CD4-positive, alpha-beta T cell treated with Interleukin-15 for 4 hours (primary cell): ENCODE measurements at places on chromosomes 2 and 18.

DNA sequence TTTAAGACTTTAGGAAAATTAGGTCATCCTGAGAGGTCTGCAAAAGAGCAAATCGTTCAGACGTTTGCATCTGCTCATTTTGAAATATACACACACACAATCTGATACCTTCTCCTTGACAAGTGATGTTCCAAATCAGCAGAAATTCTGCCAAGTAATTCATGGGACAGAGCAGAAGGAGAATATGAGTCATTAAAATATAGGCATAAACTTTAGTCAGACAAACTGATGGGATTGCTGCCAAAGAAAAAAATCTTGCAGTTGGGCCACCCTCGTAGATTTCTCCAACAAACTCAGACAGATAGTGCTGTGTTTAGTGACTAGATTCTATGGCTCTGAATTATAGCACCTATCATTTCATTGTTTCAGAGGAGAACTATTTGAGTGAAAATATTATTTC is 336.3 kb downstream of the NYAP2 start:
- DNase-seq: no peak

DNA sequence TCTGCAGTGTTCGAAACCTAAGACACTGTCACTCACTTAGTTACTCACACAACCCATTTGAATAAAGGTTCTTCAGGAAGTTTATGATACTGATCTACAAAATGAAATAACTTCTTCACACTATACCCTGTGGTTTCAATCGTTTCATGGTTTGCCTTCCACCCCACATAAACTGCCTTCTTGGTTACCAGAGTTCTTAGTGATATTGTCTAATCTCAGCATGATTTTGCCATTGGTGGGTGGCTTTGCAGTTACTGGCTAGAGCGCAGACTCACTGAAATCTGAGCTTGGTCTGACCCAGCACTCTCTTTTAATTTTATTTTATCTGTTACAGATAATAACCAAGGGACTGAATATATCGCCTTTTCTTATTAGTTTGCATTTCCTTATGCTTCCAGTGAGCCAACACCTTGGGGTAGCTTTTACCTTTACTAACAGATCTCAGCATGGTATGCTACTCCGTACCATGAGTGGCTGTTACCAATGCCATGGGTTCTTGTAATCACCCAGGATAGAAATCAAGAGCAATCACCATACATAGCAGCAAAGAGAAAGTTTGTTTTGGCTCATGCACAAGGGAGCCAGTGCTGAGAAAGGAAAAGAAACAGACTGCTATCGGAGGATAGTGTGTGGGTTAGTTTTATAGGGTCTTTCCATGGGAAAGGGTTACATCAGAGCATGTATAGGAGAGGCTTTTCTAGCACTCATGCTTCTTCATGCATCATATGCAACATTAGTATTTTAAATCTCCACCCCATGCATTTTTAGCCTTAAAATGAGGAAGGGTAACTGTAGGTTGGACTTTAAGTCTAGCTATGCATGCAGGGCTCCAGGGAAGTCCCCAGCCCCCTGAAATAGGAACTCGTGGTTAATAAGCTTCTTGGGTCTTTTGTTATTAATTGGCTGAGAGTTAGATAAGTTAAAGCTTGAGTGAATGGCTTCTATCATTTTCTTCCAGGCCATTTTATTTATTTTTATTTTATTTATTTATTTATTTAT is 33.3 kb downstream of the ANXA4 start:
- peak; percentile 48 for DNase-seq

GRCh38 chr2:133390156-133390555 is 178.1 kb downstream of the NCKAP5 start:
- no peak for DNase-seq

GRCh38 chr2:235343869-235344268 is 150.0 kb upstream of the AGAP1 start:
- no peak for DNase-seq

GRCh38 chr2:88657131-88657530 is 29.9 kb upstream of the EIF2AK3 start:
- no peak for DNase-seq
